ENCODE measurements at places on chromosomes 12 and 14.

DNA sequence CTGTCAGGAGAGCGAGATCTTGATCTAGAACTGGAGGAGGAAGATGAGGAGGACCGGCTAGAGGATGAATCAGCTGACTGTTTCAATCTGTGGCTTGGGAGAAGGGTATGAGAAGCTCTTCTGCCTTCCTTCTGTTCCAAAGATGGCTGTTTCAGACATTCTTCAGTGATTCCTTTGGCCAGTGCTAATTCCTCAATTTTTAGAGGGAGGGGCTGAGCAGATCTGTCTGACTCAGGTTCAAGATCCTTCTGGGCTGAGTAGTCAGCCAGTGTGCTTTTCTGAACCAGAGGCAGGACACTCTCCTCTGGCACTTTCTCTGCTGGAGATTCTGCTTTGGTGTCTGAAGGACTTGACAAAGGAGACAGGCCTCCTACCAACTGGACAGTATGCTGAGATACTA is 15.2 kb downstream of the ACIN1 start:
- DNase-seq = no peak
- H3K27me3 ChIP-seq = no peaks in the 10 kb centered on the region

DNA sequence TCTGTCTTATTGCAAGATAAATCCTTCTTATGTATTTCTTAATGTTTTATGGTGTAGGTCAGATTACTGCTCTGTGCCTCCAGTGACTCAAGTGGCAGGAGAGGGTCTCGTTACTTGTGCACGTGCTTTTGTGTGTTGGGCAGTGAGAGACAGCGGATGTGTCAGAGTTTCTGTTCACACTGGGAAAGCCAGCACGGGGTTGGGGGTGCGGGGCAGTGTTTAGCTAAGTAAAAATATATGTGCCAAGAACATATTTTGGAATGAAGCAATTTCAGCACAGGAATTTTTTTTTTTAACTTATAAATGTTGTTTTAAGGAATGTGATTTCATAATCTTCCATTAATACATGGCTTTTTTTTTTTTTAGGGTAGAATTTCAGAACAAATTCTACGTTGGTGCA is 4.5 kb upstream of the DNAH10 start:
- H3K27me3 ChIP-seq = no peaks in the 10 kb centered on the region
- H3K4me3 ChIP-seq = no peak overlapping the region
- H3K4me1 ChIP-seq = peaks cover 2% of the 10 kb centered on the region
- no peak for DNase-seq
- H3K27ac ChIP-seq = no peak overlapping the region
- peaks cover 8% of the 10 kb centered on the region for H3K36me3 ChIP-seq

- DNase-seq = no peak
- no peaks in the 10 kb centered on the region for H3K4me1 ChIP-seq
- H3K27me3 ChIP-seq = no peaks in the 10 kb centered on the region
- H3K27ac ChIP-seq = no peak overlapping the region
- no peaks in the 10 kb centered on the region for H3K36me3 ChIP-seq
Measured at GRCh38 chr12:62426089-62426488, 40.5 kb upstream of the MON2 start.

GRCh38 chr14:100872259-100873095 is 31.0 kb downstream of the RTL1 start:
- H3K4me3 ChIP-seq = no peak overlapping the region
- peak overlapping the region; percentile 54 for H3K27ac ChIP-seq
- no peaks in the 10 kb centered on the region for H3K4me1 ChIP-seq
- no peak for DNase-seq

DNA sequence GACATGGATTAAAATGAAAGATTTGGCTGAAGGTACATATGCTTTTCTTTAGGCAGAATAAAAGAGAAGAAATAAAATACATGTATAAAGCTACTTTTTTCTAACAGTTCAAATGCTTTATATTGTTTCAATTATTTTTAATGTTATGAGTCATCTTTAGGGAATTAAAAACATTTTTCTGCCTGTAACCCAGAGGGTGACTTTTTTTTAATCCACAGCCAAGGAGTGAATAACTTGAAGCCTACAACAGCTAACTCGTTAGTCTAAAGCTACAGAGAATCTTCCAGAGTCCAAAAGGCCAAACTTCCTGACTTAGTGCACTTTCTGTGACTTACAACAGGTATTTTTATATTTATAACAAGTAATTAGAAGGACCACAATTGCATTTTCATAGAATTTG is 151.6 kb downstream of the SEC23A start:
- H3K27me3 ChIP-seq = no peaks in the 10 kb centered on the region
- H3K27ac ChIP-seq = no peak overlapping the region
- no peak for DNase-seq
- no peak overlapping the region for H3K4me3 ChIP-seq
- H3K36me3 ChIP-seq = no peaks in the 10 kb centered on the region
- no peaks in the 10 kb centered on the region for H3K4me1 ChIP-seq

DNA sequence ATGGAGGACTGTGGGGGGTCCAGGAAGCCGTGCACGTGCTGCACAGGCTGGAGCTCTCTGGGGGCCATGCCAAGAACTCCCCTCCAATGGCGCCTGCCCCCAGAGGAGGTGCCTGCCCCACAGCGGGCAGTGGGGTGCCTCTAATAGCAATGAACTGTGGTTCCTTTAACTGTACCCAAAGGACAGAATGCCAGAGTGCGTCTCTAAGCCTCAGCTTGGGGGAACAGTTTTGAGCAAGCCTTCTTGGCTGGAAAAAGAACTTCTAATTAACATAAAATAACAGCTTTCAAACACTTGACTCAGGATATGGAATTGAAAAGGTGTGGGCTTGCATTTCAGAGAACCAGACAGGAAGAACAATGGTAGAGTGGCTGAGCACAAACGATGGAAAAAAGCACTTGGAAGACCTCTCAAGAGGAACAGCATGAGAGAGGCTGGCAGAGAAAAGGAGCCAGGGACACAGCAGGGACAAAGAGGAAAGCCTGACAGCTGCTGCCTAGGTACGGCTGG is 195.6 kb downstream of the TTC7B start:
- no peaks in the 10 kb centered on the region for H3K4me1 ChIP-seq
- H3K27me3 ChIP-seq = no peaks in the 10 kb centered on the region
- no peak for DNase-seq
- H3K27ac ChIP-seq = no peak overlapping the region
- H3K36me3 ChIP-seq = no peaks in the 10 kb centered on the region

DNA sequence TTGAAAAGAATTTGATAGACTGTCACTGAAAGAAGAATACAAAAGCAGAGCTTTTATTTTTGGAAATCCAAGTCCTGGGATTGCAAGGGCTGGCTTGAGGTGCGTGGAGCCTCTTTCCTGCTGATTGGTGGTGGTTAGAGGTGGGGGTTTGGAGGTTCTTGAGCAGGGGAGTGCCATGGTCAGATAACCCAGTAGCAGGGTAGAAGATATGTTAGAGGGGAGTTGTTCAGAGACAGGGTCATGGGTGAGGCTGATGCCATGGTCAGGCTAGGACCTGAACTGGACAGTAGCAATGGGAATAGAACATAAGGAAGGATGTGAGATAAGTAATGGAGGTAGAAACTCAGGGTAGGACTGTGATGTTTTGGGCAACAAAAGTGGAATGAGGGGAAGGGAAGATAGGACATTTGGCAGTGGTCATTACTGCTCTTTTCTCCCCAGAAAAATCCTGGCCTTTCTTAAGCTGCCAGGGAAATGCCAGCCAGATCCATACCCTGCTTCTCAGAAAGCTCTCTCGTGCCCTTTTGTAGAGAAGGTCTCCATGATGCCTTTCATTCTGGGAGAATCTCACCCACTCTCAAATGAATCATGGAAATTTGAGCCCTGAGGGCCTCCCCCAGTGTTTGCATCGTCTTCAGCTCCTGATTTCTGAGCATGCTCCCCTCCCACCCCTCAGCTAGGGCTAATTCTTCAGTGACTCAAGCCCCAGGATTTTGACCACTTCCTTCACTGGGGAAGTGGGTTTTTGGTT is 9.5 kb downstream of the EMP1 start:
- H3K36me3 ChIP-seq = no peaks in the 10 kb centered on the region
- H3K27me3 ChIP-seq = no peaks in the 10 kb centered on the region
- no peak overlapping the region for H3K4me3 ChIP-seq
- no peak overlapping the region for H3K27ac ChIP-seq

GRCh38 chr14:89489761-89490437 is 72.9 kb upstream of the FOXN3 start:
- H3K36me3 ChIP-seq = no peaks in the 10 kb centered on the region
- no peak overlapping the region for H3K27ac ChIP-seq
- no peak for DNase-seq
- no peak overlapping the region for H3K4me3 ChIP-seq

DNA sequence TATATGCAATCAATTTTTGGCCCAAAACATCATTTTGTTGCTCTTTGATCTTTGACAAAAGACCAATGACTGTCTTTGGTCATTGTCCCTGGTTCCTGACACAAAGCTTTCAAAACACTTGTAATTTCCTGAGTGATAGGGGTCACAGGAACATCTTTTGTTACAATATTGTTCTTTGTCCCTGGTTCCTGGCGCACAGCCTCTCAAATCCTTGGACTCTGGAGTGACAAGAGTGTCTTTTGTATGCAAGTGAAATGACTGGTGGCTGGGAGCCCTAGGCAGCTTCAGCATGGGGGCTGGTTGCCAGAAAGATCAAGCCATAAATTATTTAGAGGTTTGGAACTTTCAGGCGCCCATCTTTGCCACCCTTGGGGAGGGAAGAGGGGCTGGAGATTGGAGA is 53.9 kb downstream of the DNAH10 start:
- H3K4me3 ChIP-seq = no peak overlapping the region
- no peaks in the 10 kb centered on the region for H3K4me1 ChIP-seq
- no peaks in the 10 kb centered on the region for H3K36me3 ChIP-seq

- H3K27me3 ChIP-seq = no peaks in the 10 kb centered on the region
- no peak overlapping the region for H3K27ac ChIP-seq
- no peaks in the 10 kb centered on the region for H3K36me3 ChIP-seq
Measured at GRCh38 chr14:61677479-61677878, 17.8 kb upstream of the HIF1A start.

- no peak overlapping the region for H3K4me3 ChIP-seq
- H3K27ac ChIP-seq = no peak overlapping the region
- no peaks in the 10 kb centered on the region for H3K36me3 ChIP-seq
- DNase-seq = no peak
- no peaks in the 10 kb centered on the region for H3K27me3 ChIP-seq
- H3K4me1 ChIP-seq = peaks cover 39% of the 10 kb centered on the region
Measured at GRCh38 chr12:108638141-108638827, 4.6 kb upstream of the SELPLG start.

DNA sequence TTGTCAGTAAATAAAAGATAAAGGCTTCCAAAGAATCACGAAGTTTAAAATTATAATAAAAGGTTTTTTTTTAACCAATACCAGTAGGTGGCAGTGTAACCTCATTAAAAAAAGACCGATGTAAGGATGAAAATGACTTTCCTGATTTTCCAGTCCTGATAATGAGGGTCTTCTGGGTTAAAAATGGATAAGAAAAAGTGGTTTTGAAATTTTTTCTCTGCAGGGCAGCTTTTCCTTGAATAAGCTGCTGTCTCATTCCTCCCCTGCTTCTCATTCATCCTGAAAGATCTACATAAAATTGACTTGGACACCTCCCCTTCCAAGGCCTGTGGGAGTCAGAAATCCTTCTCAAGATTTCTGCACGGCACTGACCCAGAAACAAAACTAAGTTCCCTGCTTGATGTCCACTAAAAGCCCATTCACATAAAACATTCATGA is 58.9 kb upstream of the FBXO33 start:
- H3K27ac ChIP-seq = no peak overlapping the region
- no peak overlapping the region for H3K4me3 ChIP-seq
- no peaks in the 10 kb centered on the region for H3K4me1 ChIP-seq
- no peak for DNase-seq

- no peak for DNase-seq
- H3K27ac ChIP-seq = no peak overlapping the region
- H3K4me1 ChIP-seq = no peaks in the 10 kb centered on the region
- no peaks in the 10 kb centered on the region for H3K36me3 ChIP-seq
Measured at GRCh38 chr12:79329933-79330332, 360.8 kb downstream of the PAWR start.

GRCh38 chr14:31229009-31229408 is 21.4 kb upstream of the HECTD1 start:
- no peak for DNase-seq
- no peaks in the 10 kb centered on the region for H3K4me1 ChIP-seq
- no peaks in the 10 kb centered on the region for H3K27me3 ChIP-seq
- no peaks in the 10 kb centered on the region for H3K36me3 ChIP-seq
- no peak overlapping the region for H3K27ac ChIP-seq

DNA sequence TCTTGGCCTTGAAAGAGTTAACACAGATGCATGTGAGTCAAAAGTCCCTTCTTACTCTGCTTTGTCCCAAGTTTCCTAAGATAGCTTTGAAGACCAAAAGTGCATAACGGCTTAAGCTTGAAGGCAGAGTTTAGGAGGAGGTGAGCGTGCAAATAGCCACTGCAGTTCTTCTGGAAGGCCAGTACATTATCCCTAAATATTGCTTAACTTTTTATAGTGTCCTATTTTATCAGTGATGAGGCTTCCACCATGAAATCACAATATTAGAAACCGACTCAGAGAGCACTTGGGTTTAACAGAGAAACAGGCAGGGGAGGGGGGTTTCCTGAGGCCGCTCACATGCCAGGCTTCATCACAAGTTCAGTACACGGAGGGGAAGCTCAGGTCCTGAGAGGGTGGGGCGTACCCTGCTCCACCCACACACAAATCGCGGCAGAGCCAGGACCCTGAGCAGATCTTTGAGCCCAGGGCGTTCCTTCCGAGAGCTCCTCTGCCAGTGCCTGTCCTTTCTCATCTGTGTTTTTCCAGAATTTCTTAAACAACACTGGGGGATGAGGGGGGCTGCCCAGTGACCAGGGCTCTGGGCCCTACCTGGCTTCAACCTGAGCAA is 26.8 kb upstream of the BDKRB2 start:
- no peak for DNase-seq
- H3K27ac ChIP-seq = no peak overlapping the region
- peaks cover 5% of the 10 kb centered on the region for H3K4me1 ChIP-seq
- no peaks in the 10 kb centered on the region for H3K36me3 ChIP-seq

GRCh38 chr12:22312336-22312735 is 22.2 kb downstream of the ST8SIA1 start:
- no peak overlapping the region for H3K4me3 ChIP-seq
- H3K4me1 ChIP-seq = no peaks in the 10 kb centered on the region
- H3K36me3 ChIP-seq = no peaks in the 10 kb centered on the region

- no peak overlapping the region for H3K4me3 ChIP-seq
- no peak for DNase-seq
- no peaks in the 10 kb centered on the region for H3K36me3 ChIP-seq
- no peaks in the 10 kb centered on the region for H3K27me3 ChIP-seq
- H3K27ac ChIP-seq = no peak overlapping the region
Measured at GRCh38 chr12:24754690-24755638, 193.9 kb downstream of the BCAT1 start.

DNA sequence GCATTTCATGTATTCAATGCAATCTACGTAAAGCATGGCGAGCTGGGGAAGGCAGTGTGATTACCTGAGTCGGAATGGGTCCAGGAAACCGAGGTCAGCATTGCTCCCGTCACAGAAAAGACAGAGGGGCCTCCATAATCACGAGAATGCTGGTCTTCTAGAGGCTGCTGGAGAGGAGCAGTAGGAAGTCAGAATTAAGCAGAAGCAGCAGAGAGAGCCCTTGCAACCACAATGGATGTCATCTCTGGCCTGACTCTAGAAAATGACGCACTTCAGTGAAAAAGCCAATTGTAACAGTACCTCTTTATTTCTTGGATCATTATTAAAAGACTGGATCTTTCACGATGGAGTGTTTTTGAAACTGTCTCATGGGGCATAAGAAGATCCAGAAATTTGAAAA is 69.5 kb upstream of the FOXN3 start:
- H3K27ac ChIP-seq = no peak overlapping the region
- H3K36me3 ChIP-seq = no peaks in the 10 kb centered on the region
- no peaks in the 10 kb centered on the region for H3K27me3 ChIP-seq

GRCh38 chr14:99024926-99025325 is 247.1 kb downstream of the BCL11B start:
- no peak overlapping the region for H3K4me3 ChIP-seq
- no peak overlapping the region for H3K27ac ChIP-seq
- H3K36me3 ChIP-seq = no peaks in the 10 kb centered on the region
- no peaks in the 10 kb centered on the region for H3K27me3 ChIP-seq
- no peak for DNase-seq

All from CD8-positive, alpha-beta memory T cell (primary cell).